NCI-H2081 (cell line): ENCODE measurements at places on chromosomes 1 and 21.

DNA sequence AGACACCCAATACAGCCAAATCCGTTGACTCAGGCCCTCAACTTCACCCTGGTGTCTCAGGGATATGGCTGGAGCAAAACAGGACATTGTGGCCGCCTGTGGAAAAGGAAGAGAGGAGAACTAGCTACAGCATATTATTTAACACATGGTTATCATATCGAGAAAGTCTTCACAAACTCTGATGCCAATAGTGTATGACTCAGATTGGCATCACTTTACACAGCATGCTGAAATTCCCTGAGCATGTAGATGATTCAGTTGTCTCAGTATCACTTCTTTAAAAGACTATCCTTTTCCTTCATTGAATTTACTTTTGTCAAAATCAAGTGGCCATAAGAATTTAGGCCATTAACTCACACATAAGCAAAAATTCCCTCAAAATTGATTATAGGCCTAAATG lies 20.1 kb downstream of the HSD3B2 start:
- DNase-seq, result no peak

GRCh38 chr1:24544239-24544638 lies 11.6 kb upstream of the NCMAP start:
- no peak for DNase-seq

GRCh38 chr1:214022810-214023425 lies 35.1 kb downstream of the PROX1 start:
- no peak for DNase-seq

- no peak for DNase-seq
These were observed 17.3 kb downstream of the PDC start for GRCh38 chr1:186443638-186444037.

- DNase-seq, result no peak
These were observed 7.1 kb downstream of the C1orf226 start for GRCh38 chr1:162388615-162389014.

GRCh38 chr1:65235867-65236805 lies 73.2 kb upstream of the DNAJC6 start:
- DNase-seq, result peak; percentile 46

DNA sequence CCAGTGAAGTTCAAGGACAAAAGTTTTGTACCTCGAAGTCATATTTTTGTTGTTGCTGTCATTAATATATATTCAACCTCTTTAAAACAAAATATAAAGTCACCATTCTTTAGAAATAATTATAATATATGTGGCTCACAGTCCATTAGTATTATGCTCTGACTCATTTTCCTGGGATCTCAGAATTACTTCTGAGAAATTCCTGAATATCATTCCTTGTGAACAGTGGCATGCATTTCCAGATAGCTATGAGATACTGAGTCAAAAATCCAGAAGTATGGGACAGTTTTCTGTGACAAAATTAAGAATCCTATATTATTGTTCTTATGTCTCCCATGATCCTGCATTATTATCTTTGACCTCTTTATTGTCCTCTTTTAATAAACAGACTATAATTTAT lies 13.8 kb upstream of the RGS21 start:
- no peak for DNase-seq
